ENCODE measurements at places on chromosomes 11 and 22.

GRCh38 chr11:75576499-75576918 is 14.5 kb downstream of the SERPINH1 start:
- DNase-seq, result no peak

GRCh38 chr11:26712497-26712896 is 9.4 kb downstream of the SLC5A12 start:
- DNase-seq, result no peak

DNA sequence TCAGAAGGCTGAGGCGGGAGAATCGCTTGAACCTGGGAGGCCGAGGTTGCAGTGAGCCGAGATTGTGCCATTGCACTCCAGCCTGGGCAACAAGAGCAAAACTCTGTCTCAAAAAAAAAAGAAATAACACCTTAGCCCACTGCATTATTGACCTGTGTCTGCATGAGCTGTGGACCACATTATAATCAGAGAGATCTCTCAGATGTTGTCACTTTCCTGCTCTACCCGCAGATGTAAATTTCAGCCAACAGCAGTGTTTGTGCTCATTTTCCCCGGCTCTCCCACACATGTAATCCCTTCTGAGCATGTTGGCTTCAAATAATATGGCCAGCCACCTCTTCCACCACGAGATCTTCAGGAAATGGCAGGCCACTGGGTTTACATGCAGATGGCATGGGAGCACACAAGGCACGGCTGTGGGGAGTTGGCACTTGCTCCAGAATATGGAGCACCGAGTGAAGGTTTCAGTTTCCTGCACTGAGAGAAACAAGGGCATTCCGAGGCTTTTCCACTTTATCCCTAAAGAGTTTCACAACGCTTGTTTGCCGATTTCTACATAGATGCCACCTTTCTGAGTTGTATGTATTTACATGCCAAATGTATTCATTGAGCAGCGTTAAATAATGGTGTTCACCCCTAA is 19.7 kb downstream of the CDPF1 start:
- no peak for DNase-seq

GRCh38 chr11:74086242-74086884 is 77.5 kb upstream of the UCP3 start:
- DNase-seq, result no peak

Data from ecto neural progenitor cell (in vitro differentiated cells).